Astrocyte (in vitro differentiated cells and primary cell): ENCODE measurements at places on chromosomes 12 and 14. TPM values are rescaled to one million over a fixed set of nuclear protein-coding genes. Genes with fewer than 3 reads are reported as not detected.
A peak's percentile ranks its signal among the peaks of the same experiment; 100 is the strongest.

- DNase-seq: no peak
- peaks cover 2% of the 10 kb centered on the region for H3K4me1 ChIP-seq
- H3K27ac ChIP-seq: no peak overlapping the region
- no peak overlapping the region for H3K4me3 ChIP-seq
- H3K27me3 ChIP-seq: no peaks in the 10 kb centered on the region
- H3K36me3 ChIP-seq: no peaks in the 10 kb centered on the region
Measured at GRCh38 chr12:95077341-95077740, 3.9 kb upstream of the NR2C1 start.

KCNC2 gene
- total RNA-seq: not detected in 2 replicates

KRT78 gene
- not detected in 2 replicates for total RNA-seq

DNA sequence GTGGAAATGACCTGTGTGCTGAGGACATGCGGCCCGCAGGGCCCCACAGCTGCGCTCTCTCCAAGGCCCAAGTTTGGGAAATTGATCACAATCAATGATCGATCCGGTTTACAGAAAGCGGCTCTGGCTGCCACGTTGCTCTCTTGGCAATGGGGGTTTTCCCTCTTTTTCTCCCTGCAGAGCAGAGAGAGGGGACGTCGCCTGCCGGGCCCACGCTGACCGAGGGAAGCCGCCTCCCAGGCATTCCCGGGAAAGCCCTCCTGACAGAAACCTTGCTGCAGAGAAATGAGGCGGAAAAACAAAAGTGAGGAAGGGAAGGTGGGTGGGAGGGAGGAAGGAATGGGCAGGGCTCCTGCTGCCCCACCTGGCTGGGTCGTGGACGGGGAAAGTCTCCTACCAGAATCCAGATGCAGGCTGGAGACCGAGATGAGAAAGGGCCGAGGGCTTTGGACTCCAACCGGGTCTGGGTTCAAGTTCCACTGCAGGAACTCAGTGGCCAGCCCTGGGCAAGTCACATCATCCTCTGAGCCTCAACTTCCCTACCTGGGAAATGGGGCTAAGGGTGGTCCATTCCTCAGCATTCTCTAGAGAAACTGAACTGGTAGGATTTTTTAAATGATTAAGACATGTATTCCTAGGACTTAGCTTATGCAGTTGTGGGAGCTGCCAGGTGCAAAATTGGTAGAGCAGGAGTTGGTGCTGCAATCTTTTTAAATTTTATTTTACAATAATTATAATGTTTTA, 75.5 kb downstream of the PHETA1 start:
- H3K27me3 ChIP-seq: peaks cover 2% of the 10 kb centered on the region
- no peaks in the 10 kb centered on the region for H3K4me1 ChIP-seq
- DNase-seq: no peak
- no peak overlapping the region for H3K27ac ChIP-seq

A2M gene
- 4.2 and 10.7 TPM in 2 replicates for total RNA-seq

DNA sequence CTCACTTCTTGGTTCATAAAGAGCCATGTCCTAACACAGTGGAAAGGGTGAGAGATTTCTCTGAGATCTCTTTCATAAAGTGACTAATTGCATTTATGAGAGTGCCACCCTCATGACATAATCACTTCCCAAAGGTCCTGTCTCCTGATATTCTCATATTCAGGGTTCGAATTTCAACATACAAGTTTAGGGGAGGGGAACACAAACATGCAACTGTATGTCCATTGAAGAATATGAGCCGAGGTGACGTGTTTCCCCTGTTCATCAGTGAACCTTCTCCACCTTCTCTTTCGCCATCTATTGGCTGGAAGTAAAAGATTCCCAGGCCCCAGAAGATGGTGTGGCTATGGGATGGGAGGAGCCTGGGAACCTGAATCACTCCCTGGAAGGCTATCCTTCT, 354.2 kb upstream of the ATP2B1 start:
- peaks cover 4% of the 10 kb centered on the region for H3K4me1 ChIP-seq
- no peak for DNase-seq
- no peaks in the 10 kb centered on the region for H3K36me3 ChIP-seq
- no peak overlapping the region for H3K27ac ChIP-seq

GRCh38 chr12:58190618-58191017, 249.3 kb downstream of the ATP23 start:
- H3K27me3 ChIP-seq: no peaks in the 10 kb centered on the region
- H3K4me1 ChIP-seq: no peaks in the 10 kb centered on the region
- no peaks in the 10 kb centered on the region for H3K36me3 ChIP-seq
- no peak overlapping the region for H3K4me3 ChIP-seq

METTL1 gene
- 21.1 and 25.7 TPM in 2 replicates for total RNA-seq

DNA sequence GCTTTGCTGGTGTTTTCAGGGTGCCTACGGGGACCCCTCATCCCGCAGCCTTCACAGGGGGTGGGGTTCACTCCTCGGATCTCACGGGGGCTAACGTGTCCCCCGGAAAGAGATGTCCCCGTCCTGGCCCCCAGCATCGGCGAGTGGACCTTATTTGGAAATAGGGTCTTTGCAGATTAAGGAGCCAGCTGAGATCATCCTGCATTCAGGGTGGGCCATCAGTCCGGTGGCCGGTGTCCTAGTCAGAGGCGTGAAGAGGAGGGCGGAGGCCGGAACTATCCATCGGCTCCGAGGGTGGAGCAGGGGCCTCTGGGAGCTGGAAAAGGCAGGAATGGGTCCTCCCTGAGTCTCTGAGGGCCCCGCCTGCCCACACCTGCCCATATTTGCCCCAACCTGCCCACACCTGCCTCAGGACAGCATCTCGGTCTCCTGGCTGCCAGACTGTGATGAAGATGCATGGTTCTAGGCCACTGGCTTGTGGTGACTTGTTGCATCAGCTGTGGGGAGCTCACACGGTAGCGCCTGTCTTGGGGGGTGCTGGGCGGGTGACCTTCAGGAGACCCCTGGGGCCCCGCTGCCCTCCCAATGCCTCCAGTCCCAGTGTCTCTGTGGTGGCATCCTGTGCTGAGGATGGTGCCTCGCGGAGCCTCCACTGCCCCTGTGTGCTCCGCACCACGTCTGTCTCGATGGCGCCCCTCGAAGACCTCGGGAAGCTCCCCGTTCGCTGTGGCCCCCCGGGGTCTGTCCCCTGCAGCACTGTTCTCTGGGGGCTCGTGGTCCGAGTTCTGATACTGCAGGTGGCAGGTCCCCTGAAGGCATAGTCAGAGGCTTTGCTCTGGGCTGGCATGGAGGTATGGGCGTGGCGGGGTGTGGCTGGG, 14.7 kb downstream of the NOC4L start:
- peaks cover 11% of the 10 kb centered on the region for H3K4me1 ChIP-seq
- peaks cover 15% of the 10 kb centered on the region for H3K36me3 ChIP-seq
- H3K4me3 ChIP-seq: no peak overlapping the region
- H3K27ac ChIP-seq: no peak overlapping the region

- DNase-seq: no peak
- no peaks in the 10 kb centered on the region for H3K36me3 ChIP-seq
- H3K4me3 ChIP-seq: no peak overlapping the region
- H3K27ac ChIP-seq: no peak overlapping the region
- H3K4me1 ChIP-seq: no peaks in the 10 kb centered on the region
Measured at GRCh38 chr12:25394025-25394424, 143.3 kb upstream of the KRAS start.

DNA sequence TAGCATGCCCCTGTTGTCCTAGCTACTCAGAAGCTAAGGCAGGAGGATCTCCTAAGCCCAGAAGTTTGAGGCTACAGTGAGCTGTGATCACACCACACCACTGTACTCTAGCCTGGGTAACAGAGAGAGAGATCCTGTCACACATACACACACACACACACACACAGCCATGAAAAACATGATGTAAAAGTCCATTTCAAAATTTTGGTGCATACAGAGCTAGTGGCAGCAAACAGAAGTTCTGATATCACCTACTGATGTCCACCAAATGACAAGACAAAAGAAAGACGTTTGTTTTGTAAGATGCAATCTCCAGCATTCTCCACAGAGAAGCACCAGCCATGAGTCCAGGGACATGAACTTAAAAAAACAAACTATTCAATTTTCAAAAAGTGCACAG, 15.9 kb downstream of the AREL1 start:
- peak overlapping the region; percentile 20 for H3K27ac ChIP-seq
- DNase-seq: no peak
- peaks cover under 1% of the 10 kb centered on the region for H3K36me3 ChIP-seq
- H3K4me1 ChIP-seq: peaks cover 7% of the 10 kb centered on the region

GPR132 gene
- 1.7 and 2.2 TPM in 2 replicates for total RNA-seq

TSPAN11 gene
- total RNA-seq: 9.5 and 12.4 TPM in 2 replicates

TAS2R19 gene
- 2.2 and 3.1 TPM in 2 replicates for total RNA-seq

DNA sequence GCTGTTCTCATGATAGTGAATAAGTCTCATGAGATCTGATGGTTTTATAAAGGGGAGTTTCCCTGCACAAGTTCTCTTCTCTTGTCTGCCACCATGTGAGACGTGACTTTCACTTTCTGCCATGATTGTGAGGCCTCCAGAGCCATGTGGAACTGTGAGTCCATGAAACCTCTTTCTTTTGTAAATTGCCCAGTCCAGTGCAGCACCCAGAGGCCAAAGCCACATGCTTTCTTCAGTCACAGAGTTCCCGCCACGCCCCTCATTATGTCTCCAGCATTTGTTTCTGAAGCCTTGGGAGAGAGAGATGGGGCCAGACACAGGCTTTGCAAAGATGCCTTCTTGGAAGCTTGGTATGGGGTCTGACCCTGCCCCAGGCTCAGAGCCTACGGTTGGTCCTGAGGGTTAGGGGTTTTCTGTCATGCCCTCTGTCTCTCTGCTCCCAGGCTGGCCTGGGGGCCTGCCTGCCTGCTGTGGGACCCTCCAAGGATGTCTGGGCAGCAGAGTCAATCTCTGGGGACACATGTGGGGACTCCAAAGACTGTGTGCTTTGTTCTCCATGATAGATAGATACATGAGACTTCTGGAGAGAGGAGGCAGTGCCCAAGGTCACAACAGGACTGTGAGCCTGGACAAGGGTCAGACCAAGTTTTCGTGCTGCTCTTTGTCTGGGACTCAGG, 114.1 kb upstream of the PRMT8 start:
- no peak for DNase-seq
- H3K27ac ChIP-seq: no peak overlapping the region
- H3K4me3 ChIP-seq: no peak overlapping the region

DNA sequence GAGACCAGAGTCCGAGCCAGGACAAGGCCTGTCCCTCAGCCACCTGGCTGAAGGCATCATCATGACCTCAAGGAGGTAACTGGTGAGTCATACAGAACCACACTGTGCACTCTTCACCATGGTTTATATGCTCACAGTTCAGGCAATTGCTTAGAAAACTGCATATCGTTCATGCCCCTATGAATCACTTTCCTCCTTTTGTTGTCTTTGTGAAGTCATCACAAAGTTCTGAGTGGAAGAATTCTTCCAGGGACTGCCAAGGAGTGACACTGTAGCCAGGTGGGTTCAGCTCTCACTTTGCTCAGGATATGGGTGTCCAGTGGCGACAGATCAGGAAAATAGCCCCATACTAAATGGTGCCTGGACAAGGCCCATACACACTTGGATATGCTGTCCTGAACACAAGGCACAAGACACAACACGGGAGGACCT, 92.5 kb downstream of the DPF3 start:
- no peak overlapping the region for H3K4me3 ChIP-seq
- H3K27me3 ChIP-seq: no peaks in the 10 kb centered on the region
- H3K4me1 ChIP-seq: peaks cover 26% of the 10 kb centered on the region
- peak; percentile 99 for DNase-seq
- no peaks in the 10 kb centered on the region for H3K36me3 ChIP-seq

DNA sequence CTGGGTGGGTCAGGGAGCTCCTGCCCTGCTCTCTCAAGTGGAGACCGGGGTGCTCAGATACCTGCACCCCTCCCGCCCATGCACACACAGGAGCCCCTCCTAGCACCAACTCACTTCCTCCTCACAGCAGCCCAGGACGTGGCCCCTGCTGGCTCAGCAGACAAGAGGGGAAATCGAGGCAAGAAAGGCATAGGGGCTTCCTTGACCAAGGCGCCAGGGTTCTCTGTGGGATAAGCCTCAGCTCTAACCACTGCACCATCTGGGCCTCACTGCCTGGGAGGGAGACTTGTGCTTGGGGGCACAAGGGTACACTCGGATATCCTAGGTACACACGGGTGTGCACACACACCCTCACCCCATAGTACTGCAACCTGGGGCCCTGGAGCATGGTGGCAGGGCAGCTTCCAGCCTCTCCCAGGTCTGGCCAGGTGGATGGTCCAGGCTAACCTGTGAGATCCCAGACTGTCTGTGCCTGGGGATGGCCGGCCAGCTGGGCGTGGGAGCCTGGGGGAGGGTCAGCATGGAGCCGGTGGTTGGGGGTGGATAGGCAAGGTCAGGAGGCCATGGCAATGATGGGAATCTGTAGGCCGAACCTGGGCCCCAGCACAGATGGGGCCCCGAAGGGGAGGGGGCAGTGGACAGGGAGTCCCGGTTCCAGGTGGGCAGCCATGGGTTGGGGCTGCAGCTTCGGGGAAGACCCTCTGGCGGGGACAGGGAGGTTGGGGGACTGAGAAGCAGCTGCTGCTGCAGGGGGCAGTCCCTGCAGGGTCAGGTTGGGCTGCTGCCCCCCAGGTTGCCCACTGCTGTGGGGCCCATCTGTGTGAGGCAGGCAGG, 312.4 kb downstream of the TMEM121 start:
- no peak for DNase-seq
- H3K27ac ChIP-seq: no peak overlapping the region
- no peaks in the 10 kb centered on the region for H3K4me1 ChIP-seq

DNA sequence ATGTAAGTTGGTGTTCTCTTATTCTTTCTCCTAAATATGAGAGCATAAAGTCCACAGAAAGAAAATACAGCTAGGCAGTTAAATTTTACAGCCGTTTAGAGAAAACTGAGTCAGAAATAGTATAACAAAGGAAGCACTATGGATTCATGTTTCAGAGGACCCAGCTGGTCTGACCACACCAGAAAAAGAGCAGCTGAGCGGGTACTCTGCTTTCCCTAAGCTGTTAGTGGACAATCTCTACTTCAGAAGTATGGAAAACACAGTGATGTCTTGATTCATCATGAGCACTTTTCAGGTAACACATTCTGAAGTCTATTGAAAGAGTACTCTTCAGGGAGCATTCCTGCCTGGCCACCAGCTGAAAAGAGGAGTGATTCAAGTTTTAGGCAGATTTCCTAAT, 12.4 kb downstream of the PPM1H start:
- H3K4me1 ChIP-seq: peaks cover 6% of the 10 kb centered on the region
- no peak overlapping the region for H3K4me3 ChIP-seq
- no peaks in the 10 kb centered on the region for H3K36me3 ChIP-seq
- no peak for DNase-seq
- H3K27me3 ChIP-seq: no peaks in the 10 kb centered on the region

DNA sequence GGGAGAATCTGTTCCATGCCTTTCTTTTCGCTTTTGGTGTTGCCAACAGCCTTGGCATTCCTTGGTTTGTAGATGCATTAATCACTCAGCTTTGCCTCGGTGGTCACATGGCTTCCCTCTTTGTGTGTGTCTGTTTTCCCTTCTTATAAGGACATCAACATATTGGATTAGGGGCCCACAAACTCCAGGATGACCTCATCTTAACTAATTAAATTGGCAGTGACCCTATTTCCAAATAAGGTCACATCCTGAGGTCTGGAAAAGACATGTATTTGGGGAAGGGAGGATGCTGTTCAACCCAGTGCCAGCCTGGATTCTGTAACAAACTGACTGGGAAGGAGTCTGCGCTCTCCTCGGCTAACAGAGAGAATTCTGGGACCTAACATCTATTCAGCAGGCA, 365.7 kb upstream of the FKBP4 start:
- H3K4me3 ChIP-seq: no peak overlapping the region
- no peak overlapping the region for H3K27ac ChIP-seq
- H3K36me3 ChIP-seq: no peaks in the 10 kb centered on the region
- H3K27me3 ChIP-seq: peaks cover 3% of the 10 kb centered on the region
- DNase-seq: peak; percentile 25
